ENCODE measurements at places on chromosomes 16 and 17.
A peak's percentile ranks its signal among the peaks of the same experiment; 100 is the strongest.

- DNase-seq, result no peak
Measured at GRCh38 chr16:80104401-80104800, 436.4 kb upstream of the DYNLRB2 start.

- DNase-seq, result no peak
Measured at GRCh38 chr16:80684136-80684765, 120.1 kb downstream of the CDYL2 start.

DNA sequence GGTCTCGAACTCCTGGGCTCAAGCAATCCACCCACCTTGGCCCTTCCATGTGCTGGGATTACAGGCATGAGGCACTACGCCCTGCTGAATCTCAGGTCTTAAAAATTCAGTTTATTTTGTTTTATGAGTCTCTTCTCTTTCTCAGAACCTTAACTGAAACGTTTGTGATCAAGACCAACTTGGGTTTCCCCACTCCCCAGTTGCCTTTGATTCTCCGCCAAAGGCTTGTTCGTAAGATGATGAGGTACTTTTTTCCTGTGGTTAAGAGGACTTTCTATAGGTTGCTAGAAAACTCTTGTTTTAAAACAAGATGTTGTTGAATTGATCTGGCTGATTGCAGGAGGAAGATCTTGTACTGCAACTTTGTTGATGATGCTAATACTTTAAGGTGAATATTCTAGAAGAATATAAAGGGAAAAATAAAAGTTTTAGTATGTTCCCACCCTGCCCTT lies 11.7 kb downstream of the ABCC1 start:
- peak; percentile 37 for DNase-seq

GRCh38 chr17:43309505-43310332 lies 75.9 kb upstream of the RNU2-1 start:
- DNase-seq, result no peak

DNA sequence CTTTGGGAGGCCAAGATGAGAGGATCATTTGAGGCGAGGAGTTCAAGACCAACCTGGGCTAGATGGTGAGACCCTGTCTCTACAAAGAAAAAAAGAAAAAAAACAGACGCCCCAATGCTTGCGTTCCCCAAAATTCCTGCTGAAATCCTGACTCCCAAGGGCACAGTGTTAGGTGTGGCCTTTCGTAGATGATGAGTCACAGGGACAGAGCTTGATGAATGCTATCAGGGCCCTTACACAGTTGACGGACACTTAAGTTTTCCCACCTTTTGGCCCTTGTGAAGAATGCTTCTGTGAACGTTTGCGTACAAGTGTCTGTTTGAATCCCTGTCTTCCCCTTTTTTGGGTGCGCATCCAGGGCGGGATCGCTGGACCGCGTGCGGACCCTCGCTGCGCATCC lies 16.5 kb upstream of the ZNF750 start:
- DNase-seq, result no peak

DNA sequence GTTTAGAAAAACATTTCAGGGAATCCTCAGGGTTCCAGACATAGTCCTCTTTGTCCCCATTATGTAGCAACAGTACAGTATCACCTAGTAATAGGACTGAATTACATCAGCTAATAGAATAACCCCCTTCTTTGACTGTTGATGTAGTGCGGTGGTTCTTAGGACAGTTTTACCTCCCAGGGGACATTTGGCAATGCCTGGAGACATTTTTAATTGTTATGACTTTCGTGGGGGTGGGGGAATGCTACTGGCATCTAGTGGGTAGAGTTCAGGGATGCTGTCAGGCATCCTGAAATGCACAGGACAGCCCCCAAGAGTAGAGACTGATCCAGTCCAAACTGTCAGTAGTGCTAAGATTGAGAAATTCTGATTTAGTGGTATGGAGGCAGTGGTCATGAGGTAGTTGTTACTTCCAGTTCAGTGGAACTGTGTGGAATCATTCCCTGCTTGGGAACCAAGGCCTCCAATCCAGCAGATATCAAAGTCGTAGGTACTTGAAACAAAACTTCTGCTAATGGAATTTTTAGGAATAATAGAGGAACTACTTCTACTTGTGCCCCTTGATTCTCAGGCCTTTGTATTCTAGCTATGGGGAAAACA lies 20.3 kb downstream of the NF1 start:
- DNase-seq, result peak; percentile 19

GRCh38 chr16:62548095-62548494 lies 511.9 kb upstream of the CDH8 start:
- no peak for DNase-seq

DNA sequence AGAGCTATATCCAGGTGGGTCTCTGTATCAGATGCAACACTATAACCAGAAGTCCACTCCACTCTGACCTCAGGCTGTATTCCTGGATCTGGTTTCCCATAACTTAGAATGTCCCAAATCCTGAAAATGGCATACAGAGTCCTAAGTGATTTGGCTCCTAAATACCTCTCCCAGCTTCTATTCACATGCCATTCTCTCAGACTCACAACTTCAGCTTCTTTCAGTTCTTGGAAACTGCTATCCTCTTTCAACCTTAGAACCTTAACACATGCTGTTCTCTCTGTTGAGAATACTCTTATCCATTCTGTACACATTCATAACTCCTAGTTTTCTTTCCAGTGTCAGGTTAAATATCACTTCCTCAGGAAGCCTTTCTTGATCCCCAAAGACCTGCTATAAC lies 132.0 kb downstream of the BRIP1 start:
- no peak for DNase-seq

DNA sequence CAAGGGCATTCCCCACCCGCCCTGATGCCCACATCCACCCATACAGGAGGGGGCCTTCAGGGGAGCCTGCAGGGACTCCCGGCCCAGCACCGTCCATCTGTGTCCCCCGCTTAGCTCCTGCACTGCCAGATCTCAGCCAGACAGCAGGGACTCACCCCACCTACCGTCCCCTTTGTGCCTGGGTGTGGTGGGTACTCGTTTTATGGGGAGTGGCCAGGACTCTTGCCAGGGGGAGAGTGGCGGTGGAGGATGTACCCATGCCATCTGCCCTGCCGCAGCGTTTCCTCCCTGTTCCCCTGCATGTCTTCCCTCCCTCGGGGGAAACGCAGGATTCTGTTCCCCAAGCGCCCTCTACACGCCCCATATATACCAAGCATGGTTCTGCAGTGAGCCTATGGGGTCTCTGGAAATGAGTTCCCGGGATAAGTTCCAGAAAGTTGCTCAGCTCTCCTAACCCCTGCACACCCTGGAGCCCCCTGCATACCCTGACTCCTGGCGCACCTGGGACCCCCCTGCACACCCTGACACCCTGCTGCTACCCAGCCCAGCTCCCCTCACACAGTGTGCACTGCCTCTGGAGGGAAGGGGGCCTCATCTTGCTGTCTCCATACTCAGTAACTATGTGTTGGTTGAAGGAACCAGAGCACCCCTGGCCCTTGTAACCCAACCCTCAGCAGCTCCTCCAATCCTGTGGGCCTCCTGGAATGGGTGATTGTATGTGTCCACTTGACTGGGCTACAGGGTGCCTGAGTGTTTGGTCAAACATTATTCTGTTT lies 4.2 kb upstream of the MAFG start:
- no peak for DNase-seq

- no peak for DNase-seq
Measured at GRCh38 chr16:20647736-20648135, 49.7 kb downstream of the ACSM1 start.

DNA sequence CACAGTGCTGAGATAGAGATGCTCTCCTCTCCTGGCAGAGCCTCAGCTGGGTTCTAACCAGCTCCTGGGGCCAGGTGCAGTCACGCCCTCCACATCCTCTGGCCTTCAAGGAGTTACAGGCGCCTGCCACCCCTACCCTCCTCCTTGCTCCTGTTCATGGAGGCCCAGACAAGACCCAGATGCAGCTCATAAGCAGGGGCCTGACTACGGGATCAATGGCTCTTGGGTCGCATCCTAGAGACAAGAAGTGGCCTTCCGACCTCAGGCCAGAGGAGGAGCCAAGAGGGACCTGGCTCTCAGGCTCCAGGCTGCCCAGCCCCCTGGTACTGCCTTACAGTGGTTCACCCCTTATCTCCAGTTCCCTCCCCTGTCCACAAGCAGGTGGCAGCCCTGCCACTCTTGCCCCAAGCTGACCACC lies 23.0 kb downstream of the ARHGAP27 start:
- DNase-seq, result no peak
